Lung (tissue), 17 donors: ENCODE measurements at places on chromosomes 3 and 15. TPM values are rescaled to one million over a fixed set of nuclear protein-coding genes. Genes with fewer than 3 reads are reported as not detected.

The GABRA5 gene
- not detected for total RNA-seq

The POPDC2 gene
- 3.0 TPM for total RNA-seq

The GOLGA8T gene
- 0.80 TPM for total RNA-seq

The RNF168 gene
- 16.6 TPM for total RNA-seq

The SLC22A14 gene
- total RNA-seq = not detected

The EFL1 gene
- total RNA-seq = 22.9 TPM

- peaks cover 27% of the 10 kb centered on the region for H3K27me3 ChIP-seq
- no peak for DNase-seq
- no peaks in the 10 kb centered on the region for H3K36me3 ChIP-seq
- H3K27ac ChIP-seq = peak overlapping the region; percentile 0
- H3K4me1 ChIP-seq = peaks cover 10% of the 10 kb centered on the region
Measured at GRCh38 chr3:50271314-50271936, 2.5 kb downstream of the SEMA3B start.

DNA sequence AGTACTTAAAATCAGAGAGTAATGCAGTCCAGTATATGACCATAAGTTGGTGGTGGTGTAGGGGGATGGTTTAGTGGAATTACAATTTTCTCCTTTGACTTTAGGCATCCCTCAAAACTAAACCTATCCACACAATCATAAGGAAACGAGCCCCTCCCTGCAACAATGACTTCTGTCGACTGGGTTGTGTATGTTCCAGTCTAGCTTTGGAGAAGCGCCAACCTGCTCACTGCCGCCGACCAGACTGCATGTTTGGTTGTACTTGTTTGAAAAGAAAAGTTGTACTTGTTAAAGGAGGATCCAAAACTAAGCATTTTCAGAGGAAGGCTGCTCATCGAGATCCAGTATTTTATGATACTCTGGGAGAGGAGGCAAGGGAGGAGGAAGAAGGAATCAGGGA is 52.8 kb downstream of the MGA start:
- H3K27me3 ChIP-seq = no peaks in the 10 kb centered on the region
- DNase-seq = peak; percentile 68
- H3K27ac ChIP-seq = no peak overlapping the region
- H3K36me3 ChIP-seq = peaks cover 32% of the 10 kb centered on the region
- no peaks in the 10 kb centered on the region for H3K4me1 ChIP-seq
- H3K4me3 ChIP-seq = no peak overlapping the region

DNA sequence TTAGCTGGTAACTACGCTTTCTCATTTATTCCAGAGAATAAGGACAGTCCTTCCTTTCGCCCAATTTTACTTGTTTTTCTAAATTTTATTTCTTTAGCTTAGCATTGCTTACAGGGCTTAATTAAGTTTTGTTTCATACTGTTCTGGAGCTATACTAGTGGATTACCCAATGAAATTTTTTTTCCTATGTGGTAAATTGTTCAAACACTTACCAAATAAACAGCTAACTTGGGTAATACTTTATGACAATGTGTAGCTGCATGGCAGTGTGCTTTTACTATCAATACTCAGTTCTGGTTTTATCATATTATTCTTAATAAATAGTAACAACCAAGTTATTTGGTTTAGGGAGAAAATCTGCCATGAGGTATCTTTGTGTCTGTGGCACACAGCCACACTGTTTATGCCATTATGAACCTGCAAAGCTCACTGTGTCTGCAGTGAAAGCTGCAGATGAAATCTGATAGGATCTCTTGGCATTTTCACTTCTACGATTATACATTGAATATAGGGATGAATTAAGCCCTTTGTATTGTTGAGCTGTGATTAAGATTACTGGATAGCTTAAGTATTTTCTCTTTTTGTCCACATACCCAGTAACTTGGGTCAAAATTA is 37.2 kb downstream of the UBE2E2 start:
- H3K27ac ChIP-seq = no peak overlapping the region
- H3K27me3 ChIP-seq = no peaks in the 10 kb centered on the region
- no peaks in the 10 kb centered on the region for H3K36me3 ChIP-seq
- no peak for DNase-seq

GRCh38 chr15:75822685-75823278 is 20.5 kb upstream of the UBE2Q2 start:
- no peaks in the 10 kb centered on the region for H3K36me3 ChIP-seq
- no peaks in the 10 kb centered on the region for H3K4me1 ChIP-seq
- no peak for DNase-seq
- no peaks in the 10 kb centered on the region for H3K27me3 ChIP-seq
- no peak overlapping the region for H3K27ac ChIP-seq

DNA sequence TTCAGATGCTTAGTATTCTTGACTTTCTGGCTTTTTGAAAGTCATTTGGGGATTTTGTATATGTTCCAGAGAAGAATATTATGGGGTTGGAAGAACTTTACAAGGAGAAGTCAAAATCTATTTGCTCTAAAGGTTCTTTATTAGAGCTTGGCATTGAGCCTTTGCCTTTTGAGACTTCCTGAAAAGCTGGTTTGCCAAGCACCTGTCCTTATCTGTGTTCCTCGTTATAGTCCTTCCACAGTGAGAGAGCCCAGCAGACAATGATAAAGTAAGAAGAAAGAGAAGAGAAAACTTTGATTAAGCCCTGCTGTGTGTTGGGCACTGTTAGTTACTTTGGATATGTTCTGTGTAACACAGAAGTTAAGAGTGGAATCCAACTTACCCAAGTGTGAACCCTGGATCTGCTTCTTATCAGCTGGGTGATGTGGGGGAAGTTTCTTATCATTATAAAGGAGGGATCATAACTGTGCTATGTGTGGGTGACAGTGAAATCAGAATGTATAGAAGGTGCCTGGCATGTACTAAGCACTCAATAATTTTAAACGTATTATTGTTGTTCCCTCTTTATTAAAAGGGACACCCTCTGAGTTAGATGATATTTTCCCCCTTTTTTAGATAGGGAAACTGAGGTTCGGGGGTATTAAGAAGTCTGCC is 44.3 kb upstream of the POLR2M start:
- peaks cover 4% of the 10 kb centered on the region for H3K4me1 ChIP-seq
- peaks cover 1% of the 10 kb centered on the region for H3K36me3 ChIP-seq
- no peaks in the 10 kb centered on the region for H3K27me3 ChIP-seq
- no peak overlapping the region for H3K4me3 ChIP-seq
- peak; percentile 44 for DNase-seq

DNA sequence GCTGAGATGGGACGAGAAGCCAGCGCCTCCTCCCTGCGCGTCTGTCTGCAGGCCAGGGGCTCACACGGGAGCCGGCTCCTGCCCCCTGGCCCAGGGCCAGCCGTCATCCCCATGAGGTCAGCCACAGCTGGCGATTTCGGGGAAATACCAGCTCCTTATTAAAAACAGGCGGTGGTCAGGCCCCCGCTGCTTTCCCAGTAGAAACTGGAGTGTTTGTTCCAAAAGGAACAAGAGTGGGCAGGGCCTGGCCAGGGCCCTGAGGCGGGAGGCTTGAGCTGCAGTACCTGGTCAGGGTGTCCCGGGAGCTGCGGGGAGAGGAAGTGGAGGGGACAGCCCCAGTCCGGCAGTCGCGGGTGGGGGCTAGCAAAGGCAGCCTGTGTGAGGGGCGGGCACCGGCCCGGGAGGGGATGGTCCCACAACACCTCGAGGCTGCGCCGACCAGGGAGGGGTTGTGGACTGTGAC is 17.8 kb downstream of the MYL3 start:
- no peaks in the 10 kb centered on the region for H3K36me3 ChIP-seq
- no peak overlapping the region for H3K4me3 ChIP-seq
- peak overlapping the region; percentile 63 for H3K27ac ChIP-seq
- peaks cover 6% of the 10 kb centered on the region for H3K4me1 ChIP-seq
- DNase-seq = peak; percentile 80
- no peaks in the 10 kb centered on the region for H3K27me3 ChIP-seq

- H3K4me3 ChIP-seq = no peak overlapping the region
- H3K27me3 ChIP-seq = no peaks in the 10 kb centered on the region
- DNase-seq = no peak
- no peaks in the 10 kb centered on the region for H3K36me3 ChIP-seq
Measured at GRCh38 chr15:35505809-35506208, 40.2 kb downstream of the DPH6 start.

DNA sequence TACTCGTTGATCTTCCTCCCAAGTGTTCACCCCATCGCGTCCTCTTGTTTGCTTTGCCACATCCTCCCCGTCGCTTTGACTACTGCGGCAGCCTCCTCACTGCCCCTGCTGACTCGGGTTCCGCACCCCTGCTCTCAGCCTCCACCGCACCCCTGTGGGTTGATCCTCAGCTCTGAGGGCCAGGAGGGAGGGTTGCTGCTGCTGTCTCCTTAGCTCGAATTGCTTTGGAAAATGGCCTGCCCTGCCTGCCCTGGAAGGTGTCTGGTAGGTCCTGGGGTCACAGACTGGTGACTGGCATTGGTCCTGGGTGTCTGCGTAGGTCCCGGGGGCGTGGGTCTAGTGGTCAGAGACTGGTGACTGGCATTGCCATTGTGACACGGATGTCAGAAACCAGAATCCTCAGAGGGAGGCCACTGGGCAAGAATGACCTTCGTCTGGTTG is 9.4 kb downstream of the MUC4 start:
- no peaks in the 10 kb centered on the region for H3K36me3 ChIP-seq
- DNase-seq = no peak

- H3K36me3 ChIP-seq = no peaks in the 10 kb centered on the region
- no peak overlapping the region for H3K27ac ChIP-seq
- no peaks in the 10 kb centered on the region for H3K27me3 ChIP-seq
- no peak overlapping the region for H3K4me3 ChIP-seq
Measured at GRCh38 chr3:192860454-192860853, 57.2 kb downstream of the MB21D2 start.

DNA sequence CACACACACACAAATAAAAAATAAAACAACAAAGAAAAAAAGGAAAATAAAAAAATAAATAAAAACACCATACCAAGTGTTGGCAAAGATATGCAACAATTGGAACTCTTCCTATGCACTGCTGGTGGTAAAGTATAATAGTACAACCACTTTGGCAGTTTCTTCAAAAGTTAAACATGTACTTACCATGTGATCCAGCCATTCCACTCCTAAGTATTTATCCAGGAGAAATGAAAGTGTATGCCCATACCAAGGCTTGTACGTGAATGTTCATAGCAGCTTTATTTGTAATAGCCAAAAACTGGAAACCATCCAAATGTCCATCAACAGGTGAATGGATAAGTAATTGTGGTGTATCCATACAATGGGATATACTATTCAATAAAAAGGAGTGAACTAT is 17.0 kb downstream of the WDR93 start:
- no peaks in the 10 kb centered on the region for H3K36me3 ChIP-seq
- no peak overlapping the region for H3K4me3 ChIP-seq
- no peaks in the 10 kb centered on the region for H3K27me3 ChIP-seq
- DNase-seq = peak; percentile 6
- H3K27ac ChIP-seq = no peak overlapping the region

- H3K27ac ChIP-seq = no peak overlapping the region
- no peaks in the 10 kb centered on the region for H3K36me3 ChIP-seq
Measured at GRCh38 chr15:76065245-76065644, 5.5 kb downstream of the TMEM266 start.

- H3K27me3 ChIP-seq = no peaks in the 10 kb centered on the region
- no peaks in the 10 kb centered on the region for H3K4me1 ChIP-seq
- H3K27ac ChIP-seq = no peak overlapping the region
- no peak for DNase-seq
- no peaks in the 10 kb centered on the region for H3K36me3 ChIP-seq
Measured at GRCh38 chr15:20294651-20295237, 246.9 kb downstream of the GOLGA6L6 start.

- no peak for DNase-seq
- no peaks in the 10 kb centered on the region for H3K4me1 ChIP-seq
- H3K27ac ChIP-seq = no peak overlapping the region
- peaks cover 3% of the 10 kb centered on the region for H3K27me3 ChIP-seq
- no peaks in the 10 kb centered on the region for H3K36me3 ChIP-seq
Measured at GRCh38 chr3:127159543-127159942, 33.4 kb upstream of the PRR23E start.

GRCh38 chr15:28912422-28912821 is 26.6 kb downstream of the APBA2 start:
- no peak overlapping the region for H3K27ac ChIP-seq
- no peak for DNase-seq
- no peaks in the 10 kb centered on the region for H3K36me3 ChIP-seq
- H3K4me3 ChIP-seq = no peak overlapping the region

DNA sequence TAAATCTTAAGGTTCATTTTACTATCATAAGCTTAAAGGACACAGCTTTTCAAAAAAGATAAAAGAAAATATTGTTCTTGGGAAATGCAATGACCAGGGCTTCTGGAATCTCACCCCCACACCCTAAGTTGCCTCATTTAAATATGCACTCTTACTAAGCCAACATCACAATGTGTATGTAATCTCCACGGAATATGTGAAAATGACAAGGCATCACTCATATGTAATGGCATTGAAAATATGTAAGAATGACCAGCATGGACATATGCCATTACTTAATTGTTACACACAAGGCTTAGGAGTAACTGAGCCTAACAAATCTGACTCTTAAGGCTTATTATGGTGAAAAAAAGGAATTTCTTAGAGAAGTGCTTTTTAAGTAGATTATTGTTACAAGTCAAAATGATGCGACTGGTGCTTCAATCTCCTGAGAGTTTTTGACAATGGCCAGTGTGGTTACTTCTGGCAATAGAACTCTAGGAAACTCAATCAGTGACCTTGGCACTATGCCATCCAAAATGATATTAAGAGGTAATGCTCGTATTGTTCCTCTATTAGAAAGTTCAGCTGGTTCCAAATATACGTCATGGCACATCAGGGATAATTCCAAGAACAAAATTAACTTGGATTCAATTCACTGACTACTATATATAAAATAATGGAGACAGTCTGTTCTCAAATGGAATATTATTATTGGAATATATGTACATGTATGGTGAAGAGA is 290.0 kb upstream of the PLSCR5 start:
- no peak for DNase-seq
- no peak overlapping the region for H3K4me3 ChIP-seq
- H3K4me1 ChIP-seq = no peaks in the 10 kb centered on the region
- no peak overlapping the region for H3K27ac ChIP-seq
- no peaks in the 10 kb centered on the region for H3K36me3 ChIP-seq

GRCh38 chr3:107752202-107752990 is 229.6 kb downstream of the BBX start:
- no peaks in the 10 kb centered on the region for H3K27me3 ChIP-seq
- peaks cover 7% of the 10 kb centered on the region for H3K36me3 ChIP-seq
- DNase-seq = no peak
- no peak overlapping the region for H3K27ac ChIP-seq

DNA sequence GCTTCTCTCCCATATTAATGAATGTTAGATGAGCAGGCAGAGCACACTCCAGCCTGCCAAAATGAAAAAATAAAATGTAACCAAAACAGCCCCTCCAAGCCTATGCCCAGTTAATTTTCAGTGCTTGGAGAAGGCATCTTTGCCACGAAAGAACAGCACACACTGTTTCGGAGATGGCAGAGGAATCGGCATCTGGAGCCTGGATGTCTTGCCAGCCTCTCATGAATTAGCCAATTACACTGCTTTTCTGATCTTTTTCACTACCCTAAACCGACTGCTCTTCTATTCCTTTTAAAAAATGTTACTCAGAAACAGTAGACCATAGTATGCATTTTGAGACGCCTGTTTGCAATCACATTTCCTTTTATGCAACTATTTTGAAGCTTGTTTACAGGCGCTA is 249.6 kb downstream of the TLE3 start:
- H3K36me3 ChIP-seq = no peaks in the 10 kb centered on the region
- DNase-seq = no peak
- no peak overlapping the region for H3K4me3 ChIP-seq
- H3K4me1 ChIP-seq = no peaks in the 10 kb centered on the region
